Fibroblast of villous mesenchyme (primary cell): ENCODE measurements at places on chromosomes 16 and 17. TPM values are rescaled to one million over a fixed set of nuclear protein-coding genes. Genes with fewer than 3 reads are reported as not detected.

DNA sequence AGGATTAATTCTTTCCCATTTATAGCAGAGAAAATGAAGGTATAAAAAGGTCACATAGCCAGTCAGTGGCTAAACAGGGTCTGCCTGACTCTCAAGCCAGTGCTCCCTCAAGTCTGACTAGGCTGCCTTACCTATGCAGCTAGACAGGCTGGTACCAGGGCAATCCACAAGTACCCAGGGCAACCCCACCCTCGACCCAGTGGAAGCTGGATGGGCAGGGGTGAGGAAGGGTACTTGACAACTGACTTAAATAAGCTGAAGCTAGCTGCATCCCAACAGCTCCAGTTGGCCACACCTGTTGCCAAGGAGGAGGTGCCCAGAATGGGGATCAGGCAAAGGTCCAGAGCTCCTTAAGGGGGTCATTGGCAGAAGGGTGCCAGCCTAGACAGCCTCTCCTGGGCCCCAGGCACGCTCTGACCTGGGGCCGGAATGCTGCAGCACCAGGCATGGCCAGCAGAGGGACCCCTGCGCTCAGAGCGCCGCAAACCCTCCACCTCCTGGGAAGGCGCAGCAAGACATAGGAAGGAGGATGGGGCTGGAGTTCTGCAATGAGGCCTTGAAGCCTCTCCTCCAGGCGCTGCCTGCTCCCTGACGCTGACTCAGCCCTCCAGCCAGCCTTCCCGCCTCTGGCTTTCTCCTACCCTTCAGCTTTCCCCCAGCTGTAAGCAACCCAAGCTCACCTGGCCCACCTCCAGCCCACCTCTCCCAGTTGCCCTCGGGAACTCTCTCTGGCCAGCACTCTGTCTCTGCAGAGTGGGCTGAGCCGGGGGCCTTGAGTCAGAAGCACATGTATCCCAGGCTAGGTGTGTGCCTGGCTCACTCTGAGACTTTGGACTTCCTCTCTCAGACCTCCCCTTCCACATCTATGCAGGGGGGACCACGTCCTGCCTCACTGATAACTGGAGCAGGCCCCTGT is 28.8 kb downstream of the MPP2 start:
- peak; percentile 83 for DNase-seq

- no peak for DNase-seq
Measured at GRCh38 chr17:40371261-40371929, 6.9 kb upstream of the GJD3 start.

GRCh38 chr17:44216694-44217093 is 2.8 kb downstream of the UBTF start:
- no peak for DNase-seq

DNA sequence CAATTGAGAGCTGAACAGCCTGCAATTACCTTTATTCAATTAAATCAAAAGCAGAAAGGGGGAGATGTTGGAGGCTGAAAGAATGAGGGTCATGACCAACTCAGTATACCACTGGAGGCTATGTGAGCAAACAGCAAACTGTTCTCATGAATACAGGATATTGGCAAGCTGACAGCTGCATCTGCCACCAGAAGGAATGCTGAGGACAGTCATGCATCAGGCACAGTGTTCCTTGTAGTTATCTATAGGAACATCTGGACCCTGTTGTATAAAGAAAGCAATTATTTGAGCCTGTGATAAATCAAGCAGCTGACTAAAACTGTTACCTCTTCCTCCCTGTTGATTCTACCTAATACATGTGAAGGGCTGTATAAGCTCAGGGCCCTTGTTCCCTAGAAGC is 2064.6 kb downstream of the TP53TG3F start:
- no peak for DNase-seq

DNA sequence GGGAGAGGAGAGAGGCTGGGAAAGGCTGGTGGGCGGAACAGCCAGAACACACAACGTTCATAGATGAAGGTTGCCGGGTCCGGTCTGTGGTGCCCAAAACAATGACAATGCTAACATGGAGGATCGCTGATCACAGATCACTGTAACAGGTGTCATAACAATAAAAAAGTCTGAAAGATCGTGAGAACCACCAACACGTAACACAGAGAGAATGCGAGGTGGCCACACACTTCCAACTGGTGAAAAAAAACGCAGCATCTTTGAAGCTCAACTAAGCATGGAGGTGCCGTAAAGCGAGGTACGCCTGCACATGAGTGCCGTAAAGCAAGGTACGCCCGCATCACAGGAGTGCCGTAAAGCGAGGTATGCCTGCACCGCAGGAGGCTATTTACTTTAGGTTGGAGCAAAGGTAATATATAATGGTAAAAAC is 42.3 kb downstream of the ABR start:
- DNase-seq, result peak; percentile 90

DNA sequence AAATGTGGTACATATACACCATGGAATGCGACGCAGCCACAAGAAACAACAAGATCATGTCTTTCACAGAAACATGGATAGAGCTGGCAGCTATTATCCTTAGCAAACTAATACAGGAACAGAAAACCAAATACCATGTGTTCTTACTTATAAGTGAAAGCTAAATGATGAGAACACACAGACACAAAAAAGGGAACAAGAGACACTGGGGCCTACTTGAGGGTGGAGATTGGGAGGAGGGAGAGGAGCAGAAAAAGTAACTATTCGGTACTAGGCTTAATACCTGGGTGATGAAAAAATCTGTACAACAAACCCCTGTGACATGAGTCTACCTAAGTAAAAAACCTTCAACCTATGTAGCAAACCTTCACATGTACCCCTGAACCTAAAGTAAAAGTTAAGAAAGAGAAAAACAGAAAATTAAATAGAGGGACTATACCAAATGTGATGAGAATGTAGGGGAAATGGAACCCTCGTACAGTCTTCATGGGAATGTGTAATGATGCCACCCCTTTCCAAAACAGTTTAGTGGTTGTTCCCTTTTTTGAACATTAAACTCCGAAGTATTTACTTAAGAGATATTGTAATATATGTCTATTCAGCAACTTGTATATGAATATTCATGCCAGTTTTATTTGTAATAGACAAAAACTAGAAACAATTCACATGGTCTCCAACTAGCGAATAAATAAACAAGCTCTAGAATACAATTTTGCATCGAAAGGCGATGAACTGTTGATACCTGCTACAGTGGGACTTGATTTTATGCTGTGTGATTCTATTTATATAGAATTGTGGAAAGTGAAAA is 33.9 kb downstream of the AHSP start:
- DNase-seq, result no peak

Gene EPN3
- total RNA-seq, result under 0.01 TPM in 1 of 2 replicates, not detected in the other

DNA sequence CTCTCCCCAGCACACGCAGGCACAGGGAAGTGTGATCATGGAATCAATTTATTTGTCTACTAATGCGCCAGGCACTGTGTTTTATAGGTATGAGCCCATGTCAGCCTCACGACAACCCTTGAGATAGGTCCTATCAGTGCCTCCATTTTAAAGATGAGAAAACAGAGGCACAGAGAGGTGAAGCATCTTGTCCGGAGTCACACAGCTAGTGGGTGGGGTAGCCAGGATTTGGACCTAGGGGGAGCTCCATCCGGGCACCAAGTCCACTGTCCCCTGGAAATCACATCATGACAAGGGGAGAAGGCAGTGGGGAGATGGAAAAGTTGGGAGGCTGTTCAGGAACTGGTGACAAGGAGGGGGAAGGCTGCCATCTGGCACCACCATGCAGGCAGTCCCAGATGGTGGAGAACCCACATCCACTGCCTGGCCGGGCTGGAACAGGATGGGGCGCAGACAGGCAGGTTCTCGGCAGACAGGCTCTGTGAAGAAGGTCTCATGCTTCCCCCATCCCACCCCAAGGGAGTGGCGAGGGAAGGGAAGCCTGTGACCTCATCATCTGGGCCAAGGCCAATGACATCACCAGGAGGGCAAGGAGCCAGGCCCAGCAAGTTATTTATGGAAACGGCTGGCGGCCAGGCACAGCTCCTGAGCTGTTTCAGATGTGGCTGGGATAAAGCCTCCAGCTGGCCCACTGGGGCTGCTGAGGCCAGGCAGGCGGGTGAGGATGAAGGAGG is 126.0 kb upstream of the SDK2 start:
- peak; percentile 88 for DNase-seq

DNA sequence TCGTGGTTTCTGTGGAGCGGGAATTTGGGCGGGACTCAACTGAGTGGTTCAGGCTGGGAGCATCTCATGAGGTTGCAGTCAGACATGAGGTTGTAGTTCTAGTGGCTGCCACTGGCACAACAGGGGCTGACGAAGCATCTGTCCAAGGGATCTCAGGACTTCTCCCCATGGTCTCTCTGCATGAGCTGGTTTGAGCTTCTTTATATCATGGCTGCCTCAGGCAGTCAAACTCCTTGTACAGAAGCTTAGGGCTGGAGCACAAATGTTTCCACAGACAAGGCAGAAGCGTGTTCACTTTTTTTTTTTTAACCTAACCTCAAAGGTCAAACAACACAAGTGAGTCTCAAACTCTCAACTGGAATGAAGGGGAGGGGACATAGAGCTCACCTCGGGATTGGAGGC is 243.3 kb downstream of the MSI2 start:
- no peak for DNase-seq

Gene CDH1
- under 0.01 TPM in 1 of 2 replicates, not detected in the other for total RNA-seq

Gene EVPLL
- not detected in 2 replicates for total RNA-seq

- no peak for DNase-seq
Measured at GRCh38 chr16:9996221-9996620, 186.0 kb downstream of the GRIN2A start.

DNA sequence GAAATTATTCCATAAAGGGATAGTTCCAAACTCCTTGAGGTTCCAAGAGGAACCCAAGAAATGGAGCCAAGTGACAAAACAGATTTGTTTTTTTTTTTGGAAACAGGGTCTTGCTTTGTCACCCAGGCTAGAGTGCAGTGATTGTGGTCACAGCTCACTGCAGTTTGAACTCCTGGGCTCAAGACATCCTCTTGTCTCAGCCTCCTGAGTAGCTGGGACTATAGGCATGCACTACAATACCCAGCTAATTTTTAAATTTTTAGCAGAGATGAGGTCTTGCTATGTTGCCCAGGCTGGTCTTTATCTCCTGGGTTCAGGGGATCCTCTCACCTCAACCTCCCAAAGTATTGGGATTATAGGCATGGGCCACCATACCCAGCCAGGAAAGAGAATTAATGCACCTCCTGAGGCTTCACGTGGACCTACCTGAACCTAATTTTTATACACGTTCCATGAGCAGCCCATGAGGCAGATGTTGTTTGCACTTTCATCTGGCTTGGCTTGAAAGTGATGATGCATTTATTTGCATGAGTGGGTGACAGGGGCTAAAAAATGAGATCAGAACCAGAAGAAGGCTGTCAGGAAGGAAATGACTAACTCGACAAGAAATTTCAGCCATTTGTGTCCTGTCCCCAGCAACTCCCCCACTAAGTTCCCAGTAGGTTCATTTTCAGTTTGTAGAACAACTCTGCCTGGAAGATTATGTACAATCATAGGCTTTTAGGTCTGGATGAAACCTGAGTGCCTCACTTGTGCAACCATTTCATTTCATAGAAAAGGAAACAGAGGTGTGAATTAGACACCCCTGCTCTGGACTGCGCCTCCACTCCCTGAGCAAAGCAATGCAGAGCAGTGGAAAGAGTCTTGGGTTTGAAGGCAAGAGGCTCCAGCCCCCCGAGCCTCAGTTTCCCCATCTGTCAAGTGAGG is 10.3 kb upstream of the IRF8 start:
- peak; percentile 47 for DNase-seq

- DNase-seq, result no peak
Measured at GRCh38 chr16:57518520-57518919, 17.9 kb downstream of the CCDC102A start.

DNA sequence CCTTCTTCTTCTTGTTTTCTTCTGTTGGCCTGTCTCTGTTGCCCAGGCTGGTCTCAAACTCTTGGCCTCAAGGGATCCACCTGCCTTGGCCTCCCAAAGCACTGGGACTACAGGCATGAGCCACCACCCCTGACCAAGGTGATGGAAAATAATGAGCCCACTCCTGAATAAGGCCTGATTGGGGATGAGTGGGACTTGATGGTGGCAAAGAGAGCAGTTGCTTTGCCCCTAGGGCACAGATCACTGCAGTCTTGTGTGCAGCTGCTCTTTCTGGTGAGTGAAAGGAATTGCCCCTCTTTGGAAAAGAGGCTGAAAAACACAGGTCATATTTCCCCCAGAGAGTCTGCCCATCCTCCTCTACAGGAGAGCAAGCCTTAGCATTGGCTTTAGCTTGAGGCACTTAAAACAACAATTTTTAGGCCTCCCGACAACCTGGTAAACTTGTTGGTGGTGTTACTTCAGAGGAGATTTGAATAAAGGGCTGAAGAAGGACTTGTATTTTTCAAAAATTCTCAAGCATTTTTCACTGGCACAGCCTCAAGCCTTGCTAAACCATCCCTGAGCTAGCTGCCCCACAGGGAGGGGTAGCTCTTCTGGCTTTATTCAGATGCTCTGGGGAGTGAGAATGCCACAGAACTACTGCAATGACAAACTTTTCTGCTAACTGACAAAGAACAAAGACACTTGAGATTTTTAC is 6.1 kb upstream of the PDP2 start:
- DNase-seq, result peak; percentile 69

Gene CES5A
- total RNA-seq, result not detected in 2 replicates

DNA sequence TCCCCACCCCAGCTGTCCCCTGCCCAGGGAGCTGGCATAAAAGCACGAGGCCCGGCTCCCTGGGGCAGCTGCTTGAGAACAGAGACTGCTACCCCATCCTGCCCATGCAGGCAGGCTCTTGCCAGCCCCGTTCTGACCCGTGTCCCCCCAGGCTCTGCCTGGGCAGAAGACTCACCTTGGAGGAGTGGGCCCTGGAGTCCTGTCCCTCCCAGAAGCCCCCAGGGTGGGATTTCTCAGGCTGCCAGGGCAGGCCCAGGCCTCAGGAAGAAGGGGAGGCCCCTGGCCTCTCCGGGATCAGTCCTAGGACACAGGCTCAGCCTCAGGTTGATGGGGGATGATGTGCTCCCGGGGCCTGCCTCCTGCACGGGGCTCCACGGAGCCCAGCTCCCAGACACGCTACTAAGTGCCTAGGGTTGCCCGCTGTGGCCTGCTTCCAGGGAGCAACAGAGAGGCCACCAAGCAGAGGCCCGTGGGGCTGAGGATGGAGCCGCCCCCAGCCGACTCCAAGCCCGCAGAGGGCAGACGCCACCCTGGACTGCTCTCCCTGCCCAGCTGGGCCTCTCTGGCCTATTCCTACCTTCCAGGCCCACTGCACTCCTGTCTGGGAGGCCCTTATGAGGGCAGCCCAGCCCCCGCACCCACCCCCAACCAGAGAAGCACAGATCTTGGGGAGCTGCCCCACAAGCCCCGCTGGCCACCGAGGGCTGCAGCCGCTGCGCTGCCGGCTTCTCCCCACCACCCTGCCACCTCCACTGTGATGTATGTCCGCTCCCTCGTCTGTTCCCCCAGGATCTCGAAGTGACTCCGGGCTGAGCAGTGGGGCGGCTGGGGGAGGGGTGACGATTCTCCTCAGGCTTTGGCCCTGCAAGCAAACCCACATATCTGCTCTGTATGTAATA is 1.7 kb downstream of the NME3 start:
- DNase-seq, result no peak

GRCh38 chr16:68387301-68387700 is 61.0 kb downstream of the SMPD3 start:
- DNase-seq, result no peak

GRCh38 chr16:55042556-55043432 is 112.1 kb downstream of the IRX5 start:
- no peak for DNase-seq
